Uterus (tissue), 4 donors: ENCODE measurements at places on chromosomes 4 and X.

- no peak for DNase-seq
These were observed 348.6 kb downstream of the PTTG2 start for GRCh38 chr4:38308728-38309311.

DNA sequence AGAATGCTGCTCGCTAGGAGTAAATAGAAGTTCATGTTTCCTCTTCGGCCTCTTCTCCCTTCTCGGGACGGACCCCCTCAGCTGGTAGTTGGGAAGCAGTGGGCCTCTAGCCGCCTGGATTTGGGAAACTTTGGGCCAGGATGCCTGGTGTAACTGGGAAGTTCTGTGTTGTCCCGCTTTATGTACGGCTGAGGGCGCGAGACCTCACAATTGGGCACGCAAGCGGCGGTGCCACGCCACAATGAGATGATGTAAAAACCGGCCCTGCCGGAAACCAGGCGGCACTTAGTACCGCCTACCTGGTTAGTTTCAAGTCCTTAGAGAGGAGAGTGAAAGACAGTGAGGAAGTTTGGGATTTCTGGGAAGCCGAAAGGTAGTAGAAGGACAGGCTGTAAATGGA is at the start of gene CT83:
Gene CT83 (minus strand): TSS at position 155 of the 400 bp plus-strand sequence. CDS start 120 bp downstream, at position 35.
- no peak for DNase-seq

GRCh38 chr4:82500435-82501153 is 61.2 kb downstream of the TMEM150C start:
- no peak for DNase-seq

DNA sequence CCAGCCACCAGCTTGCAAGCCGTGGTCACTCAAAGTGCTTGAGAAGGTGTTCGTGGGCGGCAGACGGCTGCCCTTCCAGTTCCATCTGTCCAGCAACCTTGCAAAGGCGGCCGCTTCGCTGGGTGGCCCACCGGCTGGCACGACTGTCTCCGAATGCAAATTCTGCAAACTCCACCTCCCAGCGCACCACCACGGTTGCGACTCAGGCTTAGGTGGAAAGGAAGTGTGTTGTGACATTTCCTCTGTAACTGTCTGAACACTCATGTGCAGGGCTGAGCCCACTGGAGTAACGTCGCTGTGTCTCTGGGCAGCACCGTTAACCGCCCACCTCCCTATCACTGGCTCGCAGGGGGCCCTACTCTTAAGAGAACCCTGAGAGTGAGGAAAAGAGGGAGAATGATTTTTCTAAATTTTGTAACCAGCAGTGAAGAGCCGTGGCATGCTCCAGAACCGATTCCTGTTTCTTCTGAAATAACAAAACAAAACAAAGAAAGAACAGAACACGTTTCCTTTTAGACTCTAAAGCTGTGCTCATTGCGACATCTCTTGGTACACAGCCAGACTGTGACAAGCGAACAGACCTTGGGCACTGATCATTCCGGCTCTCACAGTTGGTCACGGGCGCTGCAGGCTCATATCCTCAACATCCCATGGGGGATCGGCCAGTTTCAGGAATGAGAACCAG is at the start of gene P2RY8:
Gene P2RY8 (minus strand): TSS at position 155 of the 685 bp plus-strand sequence. CDS start 70,627 bp downstream, outside the sequence.
- DNase-seq = peak; percentile 19

GRCh38 chr4:16233569-16234177 is 7.4 kb upstream of the TAPT1 start:
- peak; percentile 60 for DNase-seq

DNA sequence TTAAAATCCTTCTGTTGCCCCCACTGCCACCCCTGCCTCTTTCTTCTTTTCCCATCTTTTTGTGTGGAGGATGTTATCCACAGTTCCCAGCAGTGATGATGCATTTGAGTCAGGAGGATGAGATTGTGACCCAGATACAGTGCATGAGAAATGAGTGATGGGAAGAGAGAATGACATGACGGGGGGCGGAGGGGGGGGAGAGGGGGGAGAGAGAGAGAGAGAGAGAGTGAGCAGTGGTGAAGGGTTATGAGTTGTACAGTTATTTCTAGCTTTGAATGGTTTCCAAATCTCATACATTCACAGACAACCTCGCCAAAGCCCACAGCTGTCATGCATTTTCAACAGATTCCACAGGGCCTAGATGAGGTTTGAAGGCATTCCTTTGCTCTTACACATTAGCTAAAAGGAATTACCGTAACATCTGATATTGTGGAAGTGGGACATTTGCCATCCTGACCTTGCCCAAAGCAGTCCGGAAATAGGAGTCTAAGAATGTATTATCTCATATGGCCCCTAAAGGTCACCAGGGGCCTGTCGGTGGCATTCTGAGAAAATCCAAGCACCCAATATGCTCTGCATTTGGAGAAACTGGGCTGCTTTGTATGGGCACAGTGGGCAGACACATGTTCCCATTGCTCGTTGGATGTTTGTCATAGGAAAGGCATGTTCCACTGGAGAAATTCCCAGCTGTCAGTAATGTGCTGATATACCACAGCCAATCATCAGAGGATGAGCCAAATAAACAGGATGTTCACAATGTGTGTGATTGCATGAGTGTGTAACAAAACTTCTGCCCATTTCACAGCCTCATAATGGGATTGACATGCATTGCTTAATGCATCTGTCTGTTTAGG is 435.8 kb downstream of the SPRY1 start:
- peak; percentile 49 for DNase-seq

DNA sequence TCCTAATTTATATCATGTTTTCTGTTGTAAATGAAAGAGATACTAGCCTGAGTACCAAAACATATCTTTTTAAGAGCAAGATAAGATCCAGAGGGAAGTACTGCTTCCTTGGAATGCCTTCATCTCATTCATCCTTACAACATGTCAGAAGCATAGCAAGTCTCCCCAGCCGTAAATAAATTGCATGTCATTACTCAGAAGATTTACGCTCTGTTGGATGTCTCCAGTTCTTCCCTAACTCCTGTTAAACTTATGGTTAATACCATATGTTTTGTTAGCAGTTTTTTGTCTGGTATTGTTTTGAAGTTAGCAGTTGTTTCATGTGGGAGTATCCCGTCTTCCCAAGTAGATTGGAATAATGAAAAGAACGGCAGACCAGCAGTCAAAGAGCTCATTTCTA is 7.5 kb upstream of the GPC3 start:
- DNase-seq = no peak

DNA sequence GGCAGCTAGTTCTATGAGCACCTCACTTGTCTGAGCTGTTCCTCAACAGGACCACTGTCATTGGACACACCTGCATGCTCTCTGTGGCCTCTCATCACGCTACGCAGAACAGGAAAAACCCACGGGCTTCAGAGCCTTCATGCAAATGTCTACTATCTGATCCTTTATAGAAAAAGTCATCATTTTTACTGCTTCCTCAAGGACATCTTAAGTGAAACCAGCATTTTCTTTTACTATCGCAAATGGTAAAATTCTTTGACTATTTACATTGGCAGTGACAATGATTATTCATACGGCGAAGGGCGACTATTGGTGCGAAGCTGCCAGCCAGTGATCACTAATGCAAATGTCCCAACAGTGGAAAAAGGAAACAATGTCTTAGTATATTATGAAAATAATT is 147.0 kb downstream of the AFAP1 start:
- no peak for DNase-seq

- no peak for DNase-seq
These were observed 34.9 kb downstream of the SYTL5 start for GRCh38 chrX:38041237-38041636.

DNA sequence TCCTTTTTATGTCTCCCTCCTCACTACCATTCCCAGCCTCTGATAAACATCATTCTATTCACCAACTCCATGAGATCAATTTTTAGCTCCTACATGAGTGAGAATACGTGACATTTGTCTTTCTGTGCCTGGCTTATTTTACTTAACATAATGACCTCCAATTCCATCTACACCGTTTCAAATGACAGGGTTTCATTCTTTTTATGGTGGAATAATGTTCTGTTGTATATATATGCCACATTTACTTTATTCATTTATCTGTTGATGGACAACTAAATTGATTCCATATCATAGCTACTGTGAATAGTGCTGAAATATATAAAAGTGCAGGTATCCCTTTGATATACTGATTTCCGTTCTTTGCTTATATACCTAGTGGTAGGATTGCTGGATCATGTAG is 503.9 kb downstream of the SMARCA1 start:
- no peak for DNase-seq

DNA sequence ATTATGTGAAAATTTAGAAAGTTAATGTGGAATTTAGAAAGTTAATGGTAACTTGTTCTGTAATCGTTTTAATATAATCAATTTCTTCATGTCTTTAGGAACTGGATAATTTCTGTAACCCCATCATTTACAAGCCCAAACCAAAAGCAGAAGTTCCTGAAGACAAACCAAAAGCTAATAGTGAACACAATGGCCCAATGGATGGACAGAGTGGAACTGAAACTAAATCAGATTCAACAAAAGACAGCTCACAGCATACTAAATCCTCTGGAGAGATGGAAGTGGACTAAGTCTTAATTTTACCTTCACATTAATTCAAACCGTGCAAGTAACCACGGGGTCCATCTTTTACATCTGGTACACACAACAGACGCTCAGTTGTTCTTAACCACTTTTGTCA is 48.1 kb upstream of the PLK4 start:
- no peak for DNase-seq

- DNase-seq = no peak
These were observed 88.5 kb downstream of the DCUN1D4 start for GRCh38 chr4:51931461-51931860.

DNA sequence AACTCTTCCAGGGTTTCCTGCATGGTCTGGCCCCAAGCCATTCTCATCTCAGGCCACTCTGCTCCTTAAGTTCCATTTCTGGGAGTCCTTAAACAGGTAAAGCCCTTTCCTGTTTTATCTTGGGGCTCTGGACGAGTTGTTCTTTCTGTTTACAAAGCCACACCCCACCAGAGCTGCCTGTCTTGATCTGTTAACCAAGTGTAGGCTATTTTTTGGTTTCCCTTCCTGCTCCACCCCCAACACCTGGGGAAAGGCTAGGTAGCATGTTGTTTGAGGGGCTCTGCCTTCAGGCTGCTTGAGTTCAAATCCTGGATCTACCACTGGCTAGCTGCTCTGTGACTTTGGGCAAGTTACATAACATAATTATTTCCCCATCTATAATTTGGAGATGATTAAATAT is 40.0 kb downstream of the ERVMER34-1 start:
- no peak for DNase-seq

- no peak for DNase-seq
These were observed 97.5 kb upstream of the CXXC4 start for GRCh38 chr4:104592183-104592582.

GRCh38 chr4:52926196-52926974 is 64.3 kb downstream of the RASL11B start:
- no peak for DNase-seq

DNA sequence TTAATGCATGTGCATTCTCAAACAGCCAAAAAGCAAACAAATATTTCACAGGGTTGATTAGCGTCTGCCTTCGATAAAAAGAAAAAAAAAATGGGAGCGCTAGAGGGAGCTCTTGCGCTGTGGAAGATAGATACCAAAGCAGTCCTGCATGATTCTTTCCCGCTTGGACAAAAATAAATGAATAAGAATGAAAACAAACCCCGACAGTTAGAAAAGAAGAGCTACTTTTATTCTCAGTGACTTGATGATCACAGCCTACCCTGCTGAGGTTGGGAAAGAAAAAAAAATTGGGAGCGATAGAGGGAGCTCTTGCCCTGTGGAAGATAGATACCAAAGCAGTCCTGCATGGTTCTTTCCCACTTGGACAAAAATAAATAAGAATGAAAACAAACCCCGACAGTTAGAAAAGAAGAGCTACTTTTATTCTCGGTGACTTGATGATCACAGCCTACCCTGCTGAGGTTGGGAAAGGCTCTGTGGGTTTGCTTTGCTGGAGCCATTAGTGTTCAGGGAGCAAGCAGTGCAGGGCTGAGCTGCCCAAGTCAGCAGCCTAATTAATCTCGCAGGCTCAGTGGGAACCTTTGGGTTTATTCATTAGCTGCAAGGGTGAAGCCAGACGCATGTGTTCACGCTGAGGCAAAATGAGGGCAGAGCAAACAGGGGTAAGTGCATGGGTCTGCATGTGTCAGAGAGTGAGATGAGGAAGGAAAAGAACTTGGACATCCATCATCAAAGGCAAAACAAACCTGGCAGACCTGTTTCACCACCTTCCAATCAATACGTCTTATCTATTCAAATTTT is 249.3 kb upstream of the PRKX start:
- no peak for DNase-seq

DNA sequence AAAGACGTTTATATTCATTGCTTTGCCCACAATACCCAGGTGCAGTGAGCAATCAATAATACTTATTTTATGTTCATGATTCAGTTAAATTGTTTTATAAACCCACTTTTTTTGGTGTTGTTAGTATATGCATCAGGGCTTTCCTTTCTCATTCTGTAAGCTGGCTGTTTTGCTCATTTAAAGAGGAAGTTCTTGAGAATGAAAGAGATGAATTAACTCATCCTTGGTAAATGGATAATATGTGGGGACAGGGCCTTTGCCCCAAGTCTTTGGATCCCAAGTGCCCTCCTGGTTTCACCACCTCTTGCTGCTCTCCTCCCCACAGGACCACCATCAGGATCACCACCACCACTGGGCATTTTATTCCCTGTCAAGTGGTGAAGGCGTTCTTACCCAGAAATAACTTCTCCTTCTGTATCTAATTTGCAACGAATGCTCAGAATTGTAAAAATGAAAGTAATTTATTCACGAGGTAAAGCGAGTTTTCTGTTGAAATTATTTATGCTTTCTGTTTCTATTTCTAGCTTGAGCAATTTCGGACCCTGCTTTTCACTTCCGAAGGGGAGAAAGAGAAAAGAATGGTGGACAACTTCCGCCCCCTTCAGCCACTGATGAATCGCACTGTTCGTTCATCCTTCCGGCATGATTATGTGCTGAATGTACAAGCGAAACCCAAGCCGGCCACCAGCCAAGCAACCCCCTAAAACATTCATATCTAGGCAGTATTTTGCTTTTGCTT is 8.2 kb upstream of the ZRSR2 start:
- no peak for DNase-seq

DNA sequence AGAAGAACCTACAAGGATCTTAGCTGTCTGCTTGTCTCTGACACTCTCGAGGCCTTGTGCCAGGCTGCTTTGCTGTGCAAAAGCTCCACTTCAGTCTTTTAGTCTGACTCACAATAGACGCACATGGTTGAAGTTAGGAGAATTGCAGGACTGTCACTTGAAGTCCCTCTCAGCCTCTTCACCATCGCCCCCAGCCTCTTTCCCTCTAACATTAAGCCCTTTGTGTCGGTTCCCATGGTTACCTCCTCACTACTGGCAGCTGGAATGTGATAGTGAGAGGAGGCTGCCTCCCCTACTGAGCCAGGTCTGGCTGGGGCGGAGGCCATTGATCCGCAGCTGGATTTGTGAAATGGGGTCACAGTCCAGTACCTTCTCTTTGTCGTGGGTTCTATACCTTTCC is 201.8 kb downstream of the SOWAHB start:
- no peak for DNase-seq

- no peak for DNase-seq
These were observed 903.8 kb upstream of the PCDH10 start for GRCh38 chr4:132245319-132245718.

DNA sequence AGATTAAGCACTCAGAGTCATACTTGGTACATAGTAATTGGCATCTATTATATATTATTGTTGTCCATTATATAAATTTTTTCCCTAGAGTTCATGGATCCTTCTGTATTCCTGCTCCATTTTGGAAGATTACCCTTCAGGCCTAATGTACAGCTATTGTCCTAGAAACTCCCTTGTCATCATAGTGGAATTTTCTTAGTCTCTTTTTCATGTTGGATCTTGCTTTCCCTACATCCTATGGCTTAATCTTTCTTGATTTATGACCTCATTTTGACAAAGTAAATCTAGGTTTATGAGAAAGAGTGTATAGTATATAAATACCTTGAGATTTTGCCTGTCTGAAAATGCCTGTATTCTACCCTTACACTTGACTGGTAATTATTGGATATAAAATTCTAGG is 22.1 kb downstream of the ARMCX4 start:
- DNase-seq = no peak

- DNase-seq = no peak
These were observed 150.2 kb upstream of the MAMLD1 start for GRCh38 chrX:150212672-150213480.
